ENCODE measurements at places on chromosomes 1 and 21. TPM values are rescaled to one million over a fixed set of nuclear protein-coding genes. Genes with fewer than 3 reads are reported as not detected.

The EBNA1BP2 gene
- 91.5 TPM for total RNA-seq

The SRSF10 gene
- total RNA-seq: 117 TPM

The ARPC5 gene
- 288 TPM for total RNA-seq

The CHRNB2 gene
- not detected for total RNA-seq

The TBX19 gene
- total RNA-seq: 0.86 TPM

The SMPDL3B gene
- not detected for total RNA-seq

The IVL gene
- total RNA-seq: not detected

The FNDC10 gene
- total RNA-seq: 2.6 TPM

The LCE3D gene
- total RNA-seq: not detected
